ENCODE measurements at places on chromosomes 1 and 21. TPM values are rescaled to one million over a fixed set of nuclear protein-coding genes. Genes with fewer than 3 reads are reported as not detected.
A peak's percentile ranks its signal among the peaks of the same experiment; 100 is the strongest.

GRCh38 chr1:3657578-3658230 lies 5.4 kb downstream of the TP73 start:
- DNase-seq: no peak
- no peak overlapping the region for H3K27ac ChIP-seq
- H3K27me3 ChIP-seq: peaks cover 32% of the 10 kb centered on the region

DNA sequence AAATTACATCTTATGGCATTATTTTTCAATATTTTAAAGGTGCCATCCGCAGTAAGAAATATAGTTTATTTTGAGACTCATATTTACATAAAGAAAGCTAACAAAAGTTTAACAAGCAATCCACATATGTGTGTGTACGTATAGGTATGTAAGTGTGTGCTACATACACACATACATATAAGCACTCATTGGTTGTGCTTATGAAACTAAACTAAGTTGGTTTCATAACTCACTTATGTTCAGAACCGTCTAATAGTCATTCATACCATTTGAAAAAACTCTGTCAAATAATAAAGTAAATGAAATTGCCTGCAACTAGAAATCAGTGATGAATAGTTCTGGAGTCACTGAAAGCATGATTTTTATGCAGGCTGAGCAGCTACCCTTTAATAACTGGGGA lies 14.1 kb downstream of the TATDN3 start:
- H3K36me3 ChIP-seq: peaks cover 59% of the 10 kb centered on the region
- DNase-seq: no peak
- H3K27me3 ChIP-seq: no peaks in the 10 kb centered on the region
- H3K4me3 ChIP-seq: no peak overlapping the region

Gene DMRTA2
- not detected for total RNA-seq

Gene RAB7B
- total RNA-seq: not detected

- no peaks in the 10 kb centered on the region for H3K27me3 ChIP-seq
- H3K4me3 ChIP-seq: no peak overlapping the region
- no peaks in the 10 kb centered on the region for H3K4me1 ChIP-seq
- DNase-seq: no peak
- no peaks in the 10 kb centered on the region for H3K36me3 ChIP-seq
- no peak overlapping the region for H3K27ac ChIP-seq
Observed at GRCh38 chr1:116824631-116825206, 70.5 kb downstream of the CD2 start.

- DNase-seq: no peak
- no peaks in the 10 kb centered on the region for H3K36me3 ChIP-seq
- no peak overlapping the region for H3K27ac ChIP-seq
- H3K4me3 ChIP-seq: no peak overlapping the region
Observed at GRCh38 chr1:242811092-242811840, 286.8 kb upstream of the PLD5 start.

DNA sequence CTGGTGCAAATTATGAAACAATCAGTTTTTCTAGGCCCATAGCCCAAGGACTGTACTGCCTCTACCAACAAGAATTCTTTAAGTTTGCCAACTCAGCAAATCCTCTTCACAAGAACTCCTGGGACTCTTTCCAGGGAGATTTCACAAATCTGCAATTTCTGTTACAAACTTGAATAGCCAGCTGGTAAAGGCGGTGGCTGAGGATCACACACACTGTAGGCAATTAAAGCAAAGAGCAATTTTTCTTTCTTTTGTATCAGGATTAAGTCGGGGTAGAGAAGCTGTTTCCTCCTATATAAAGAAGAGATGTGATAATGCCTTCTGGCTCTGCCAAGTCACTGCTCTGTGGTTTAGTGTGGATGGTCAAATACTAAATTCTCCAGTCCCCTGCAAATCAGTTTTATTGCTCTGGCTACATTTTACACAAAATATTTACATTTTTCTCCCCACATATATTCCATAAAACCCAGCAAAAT lies 1.7 kb downstream of the ALDH9A1 start:
- peaks cover 30% of the 10 kb centered on the region for H3K36me3 ChIP-seq
- no peak for DNase-seq
- H3K27ac ChIP-seq: peak overlapping the region; percentile 19
- peak overlapping the region; percentile 26 for H3K4me3 ChIP-seq

GRCh38 chr1:108643492-108644335 lies 17.2 kb downstream of the HENMT1 start:
- no peak overlapping the region for H3K4me3 ChIP-seq
- peaks cover 19% of the 10 kb centered on the region for H3K4me1 ChIP-seq
- no peaks in the 10 kb centered on the region for H3K27me3 ChIP-seq
- peaks cover 3% of the 10 kb centered on the region for H3K36me3 ChIP-seq
- DNase-seq: no peak
- H3K27ac ChIP-seq: no peak overlapping the region

GRCh38 chr1:10429868-10430215 lies 391 bp upstream of the CENPS start:
- no peaks in the 10 kb centered on the region for H3K27me3 ChIP-seq
- peaks cover 1% of the 10 kb centered on the region for H3K36me3 ChIP-seq

Gene GPR52
- 7.7 TPM for total RNA-seq

Gene RGL1
- total RNA-seq: 3.4 TPM

GRCh38 chr1:229230140-229230892 lies 40.6 kb upstream of the RAB4A start:
- peaks cover 8% of the 10 kb centered on the region for H3K4me1 ChIP-seq
- H3K27ac ChIP-seq: no peak overlapping the region
- H3K36me3 ChIP-seq: no peaks in the 10 kb centered on the region
- no peak for DNase-seq

DNA sequence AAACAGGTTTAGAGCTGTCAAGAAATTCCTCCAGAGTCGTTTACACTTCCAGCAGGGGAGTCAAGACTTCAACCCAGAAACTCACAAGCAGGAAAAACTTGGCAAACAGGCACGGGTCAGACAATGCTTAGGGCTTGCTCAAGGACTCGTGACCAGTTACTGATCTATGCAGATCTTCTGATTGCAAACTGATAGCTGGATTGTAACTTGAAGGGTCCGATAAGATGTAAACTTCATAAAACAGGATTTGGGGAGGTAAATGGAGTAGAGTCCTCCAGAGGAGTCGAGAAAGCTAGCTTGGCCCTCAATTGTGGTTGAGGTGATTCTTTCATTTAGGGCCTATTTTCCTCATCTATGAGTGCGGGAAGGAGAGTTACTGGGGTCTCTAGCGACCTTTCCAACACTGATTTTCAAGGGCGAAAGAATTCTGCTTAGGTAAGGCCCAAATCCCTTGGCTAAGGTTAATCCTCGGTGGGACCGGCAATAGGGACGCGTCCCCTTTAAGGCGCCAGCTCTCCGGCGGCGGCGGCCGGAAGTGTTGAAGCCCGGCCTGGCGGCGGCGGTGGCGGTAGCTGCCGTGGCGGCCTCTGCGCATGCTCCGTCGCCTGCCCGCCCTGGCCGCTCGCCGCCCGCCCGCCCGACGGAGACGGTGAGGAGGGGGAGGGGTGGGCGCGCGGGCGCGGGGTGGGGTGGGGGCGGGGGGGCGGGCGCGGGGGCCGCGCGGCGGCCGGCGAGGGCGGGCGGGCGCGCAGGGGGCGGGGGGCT lies at the start of gene GMEB1:
TSS of gene GMEB1 (plus strand) at position 594 of the 765 bp plus-strand sequence. CDS start 14,829 bp downstream, outside the sequence.
- H3K4me3 ChIP-seq: peak within 1 kb of the TSS; percentile 92
- peak within 1 kb of the TSS; percentile 97 for H3K27ac ChIP-seq
- peaks cover 17% of the 10 kb centered on the region for H3K4me1 ChIP-seq
- no peaks in the 10 kb centered on the region for H3K27me3 ChIP-seq
- peaks cover 8% of the 10 kb centered on the region for H3K36me3 ChIP-seq

GRCh38 chr1:189301235-189301634 lies 1176.4 kb downstream of the BRINP3 start:
- H3K27ac ChIP-seq: no peak overlapping the region
- H3K4me1 ChIP-seq: no peaks in the 10 kb centered on the region
- no peaks in the 10 kb centered on the region for H3K36me3 ChIP-seq
- DNase-seq: no peak
- H3K27me3 ChIP-seq: no peaks in the 10 kb centered on the region
- no peak overlapping the region for H3K4me3 ChIP-seq

DNA sequence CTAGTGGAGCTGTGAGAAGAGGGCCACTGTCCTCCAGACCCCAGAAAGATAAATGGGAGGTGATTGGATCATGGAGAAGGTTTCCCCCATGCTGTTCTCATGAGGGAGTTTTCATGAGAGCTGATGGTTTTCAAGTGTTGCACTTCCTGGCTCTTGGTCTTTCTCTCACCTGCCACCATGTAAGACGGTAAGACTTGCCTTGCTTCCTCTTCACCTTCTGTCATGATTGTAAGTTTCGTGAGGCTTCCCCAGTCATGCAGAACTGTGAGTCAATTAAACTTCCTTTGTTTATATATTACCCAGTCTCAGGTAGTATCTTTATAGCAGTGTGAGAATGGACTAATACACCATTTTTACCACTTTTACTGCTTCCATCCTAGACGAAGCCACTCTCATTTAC lies 27.6 kb downstream of the GPR88 start:
- H3K4me1 ChIP-seq: peaks cover 8% of the 10 kb centered on the region
- no peak for DNase-seq
- H3K27me3 ChIP-seq: no peaks in the 10 kb centered on the region
- no peak overlapping the region for H3K4me3 ChIP-seq

- DNase-seq: no peak
- no peaks in the 10 kb centered on the region for H3K4me1 ChIP-seq
- H3K27me3 ChIP-seq: peaks cover 11% of the 10 kb centered on the region
- no peak overlapping the region for H3K27ac ChIP-seq
- H3K36me3 ChIP-seq: no peaks in the 10 kb centered on the region
Observed at GRCh38 chr1:90133133-90133532, 138.2 kb downstream of the ZNF326 start.

DNA sequence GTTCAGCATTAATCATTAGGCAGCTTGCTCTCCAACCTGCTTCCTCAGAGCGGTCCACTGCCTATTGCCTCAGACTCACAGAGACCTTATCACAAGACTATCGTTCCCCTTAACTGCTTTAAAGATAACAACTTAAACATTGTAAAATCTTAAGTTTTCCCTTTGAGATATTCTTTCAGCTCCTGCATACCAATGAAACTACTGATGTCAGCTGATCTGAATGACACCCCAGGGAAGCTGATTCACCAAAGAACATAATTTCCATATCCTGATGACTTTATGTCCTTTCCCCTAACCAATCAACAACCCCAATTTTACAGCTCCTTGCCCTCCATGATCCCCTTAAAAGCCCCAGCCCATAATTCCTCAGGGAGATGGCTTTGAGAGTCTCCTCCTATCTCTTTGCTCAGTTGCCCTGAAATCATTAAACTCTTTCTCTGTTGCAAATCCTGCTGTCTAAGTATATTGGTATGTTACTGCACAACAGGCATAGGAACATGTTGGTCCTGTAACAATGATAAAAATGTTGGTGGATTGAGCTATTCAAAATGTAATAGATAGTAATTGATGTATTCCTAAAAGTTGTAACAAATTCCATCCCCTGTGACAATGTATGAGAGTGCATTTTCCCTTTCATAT lies 621.4 kb upstream of the RGS18 start:
- H3K4me1 ChIP-seq: no peaks in the 10 kb centered on the region
- H3K4me3 ChIP-seq: no peak overlapping the region
- H3K36me3 ChIP-seq: no peaks in the 10 kb centered on the region
- H3K27ac ChIP-seq: no peak overlapping the region

- no peak overlapping the region for H3K27ac ChIP-seq
- H3K36me3 ChIP-seq: peaks cover 33% of the 10 kb centered on the region
- no peak for DNase-seq
Observed at GRCh38 chr1:201483373-201483949, 14.5 kb upstream of the PHLDA3 start.

Gene PFKFB2
- 10.1 TPM for total RNA-seq

GRCh38 chr1:185834371-185834905 lies 100.2 kb downstream of the HMCN1 start:
- no peak for DNase-seq
- no peak overlapping the region for H3K4me3 ChIP-seq
- H3K36me3 ChIP-seq: no peaks in the 10 kb centered on the region
- H3K27me3 ChIP-seq: peaks cover 2% of the 10 kb centered on the region

Gene TSACC
- total RNA-seq: 0.44 TPM

DNA sequence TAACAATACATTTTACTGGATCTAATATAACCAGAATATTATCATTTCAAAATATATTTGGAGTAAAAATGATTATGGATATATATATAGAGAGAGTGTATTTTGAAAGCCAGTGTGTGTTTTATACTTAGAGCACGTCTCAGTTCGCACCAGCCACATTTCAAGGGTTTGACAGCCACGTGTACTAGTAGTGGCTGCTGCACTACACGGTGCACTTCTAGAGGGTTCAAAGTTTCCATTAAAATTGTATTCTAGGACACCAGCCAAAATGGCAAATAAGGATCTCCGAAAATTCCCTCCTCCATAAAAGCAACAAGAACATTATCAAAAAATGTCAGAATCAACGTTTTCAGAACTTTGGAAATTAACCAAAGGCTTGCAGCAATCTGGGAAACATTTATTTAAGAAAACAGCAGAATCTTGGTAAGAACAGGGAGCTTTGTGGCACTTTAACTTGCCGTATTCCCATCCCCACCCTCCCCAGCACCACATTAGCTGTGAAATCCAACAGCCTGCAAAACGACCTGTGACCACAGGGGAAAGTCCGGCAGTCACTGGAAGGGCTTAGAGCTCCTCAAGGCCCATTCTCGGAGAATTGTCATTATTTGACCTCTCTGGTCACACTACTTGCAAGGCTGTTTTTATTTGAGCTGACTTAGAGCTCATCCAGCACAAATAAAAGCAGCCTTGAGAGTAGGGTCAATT lies 33.5 kb upstream of the MRPS6 start:
- H3K4me1 ChIP-seq: no peaks in the 10 kb centered on the region
- no peaks in the 10 kb centered on the region for H3K36me3 ChIP-seq
- no peak overlapping the region for H3K27ac ChIP-seq
- DNase-seq: no peak
- no peaks in the 10 kb centered on the region for H3K27me3 ChIP-seq

DNA sequence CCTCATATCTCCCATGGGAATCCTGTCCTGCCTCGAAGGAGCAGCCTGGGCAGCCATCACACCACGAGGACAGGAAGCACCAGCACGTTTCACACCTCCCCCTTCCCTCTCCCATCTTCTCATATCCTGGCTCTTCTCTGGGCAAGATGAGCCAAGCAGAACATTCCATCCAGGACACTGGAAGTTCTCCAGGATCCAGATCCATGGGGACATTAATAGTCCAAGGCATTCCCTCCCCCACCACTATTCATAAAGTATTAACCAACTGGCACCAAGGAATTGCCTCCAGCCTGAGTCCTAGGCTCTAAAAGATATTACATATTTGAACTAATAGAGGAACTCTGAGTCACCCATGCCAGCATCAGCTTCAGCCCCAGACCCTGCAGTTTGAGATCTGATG lies 8.7 kb downstream of the SLAMF8 start:
- H3K27me3 ChIP-seq: no peaks in the 10 kb centered on the region
- H3K27ac ChIP-seq: no peak overlapping the region
- no peaks in the 10 kb centered on the region for H3K36me3 ChIP-seq

GRCh38 chr1:212138457-212138856 lies 102.9 kb downstream of the DTL start:
- H3K27ac ChIP-seq: no peak overlapping the region
- H3K27me3 ChIP-seq: no peaks in the 10 kb centered on the region
- H3K4me1 ChIP-seq: no peaks in the 10 kb centered on the region
- no peak for DNase-seq
- no peak overlapping the region for H3K4me3 ChIP-seq

- no peak overlapping the region for H3K27ac ChIP-seq
- no peaks in the 10 kb centered on the region for H3K36me3 ChIP-seq
- H3K27me3 ChIP-seq: peaks cover 5% of the 10 kb centered on the region
- no peak overlapping the region for H3K4me3 ChIP-seq
- peaks cover 6% of the 10 kb centered on the region for H3K4me1 ChIP-seq
Observed at GRCh38 chr1:230327892-230328284, 98.2 kb downstream of the PGBD5 start.

Gene SLC2A5
- 4.5 TPM for total RNA-seq

Gene OR2AK2
- not detected for total RNA-seq

- no peaks in the 10 kb centered on the region for H3K27me3 ChIP-seq
- no peaks in the 10 kb centered on the region for H3K4me1 ChIP-seq
- no peak for DNase-seq
- H3K4me3 ChIP-seq: no peak overlapping the region
- peaks cover 5% of the 10 kb centered on the region for H3K36me3 ChIP-seq
Observed at GRCh38 chr1:61962631-61963030, 220.4 kb downstream of the PATJ start.
